Activated CD8-positive, alpha-beta memory T cell treated with anti-CD3 and anti-CD28 coated beads for 1 hour (primary cell): ENCODE measurements at places on chromosomes 4 and X.

GRCh38 chrX:135463937-135464336 lies 42.2 kb downstream of the SMIM10L2A start:
- no peak for DNase-seq

GRCh38 chr4:24588216-24588954 lies 4.0 kb upstream of the DHX15 start:
- no peak for DNase-seq

DNA sequence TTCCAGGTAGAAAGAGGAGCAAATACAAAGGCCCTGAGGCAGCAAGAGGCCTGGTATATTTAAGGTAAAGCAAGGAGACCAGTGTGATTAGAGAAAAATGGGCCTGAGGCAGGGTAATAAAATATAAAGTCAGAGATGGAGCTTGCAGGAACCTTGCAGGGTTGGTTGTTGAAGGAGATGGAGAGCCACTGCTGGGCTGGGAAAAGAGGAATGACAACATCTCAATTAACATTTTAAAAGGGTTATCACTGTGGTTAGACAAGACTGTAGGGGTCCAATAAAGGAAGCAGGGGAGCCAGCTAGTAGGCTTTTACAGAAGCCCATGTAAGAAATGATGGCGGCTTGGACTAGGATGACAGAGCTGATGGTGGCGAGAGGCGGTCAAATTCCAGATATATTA lies 205.5 kb upstream of the MBNL3 start:
- no peak for DNase-seq

DNA sequence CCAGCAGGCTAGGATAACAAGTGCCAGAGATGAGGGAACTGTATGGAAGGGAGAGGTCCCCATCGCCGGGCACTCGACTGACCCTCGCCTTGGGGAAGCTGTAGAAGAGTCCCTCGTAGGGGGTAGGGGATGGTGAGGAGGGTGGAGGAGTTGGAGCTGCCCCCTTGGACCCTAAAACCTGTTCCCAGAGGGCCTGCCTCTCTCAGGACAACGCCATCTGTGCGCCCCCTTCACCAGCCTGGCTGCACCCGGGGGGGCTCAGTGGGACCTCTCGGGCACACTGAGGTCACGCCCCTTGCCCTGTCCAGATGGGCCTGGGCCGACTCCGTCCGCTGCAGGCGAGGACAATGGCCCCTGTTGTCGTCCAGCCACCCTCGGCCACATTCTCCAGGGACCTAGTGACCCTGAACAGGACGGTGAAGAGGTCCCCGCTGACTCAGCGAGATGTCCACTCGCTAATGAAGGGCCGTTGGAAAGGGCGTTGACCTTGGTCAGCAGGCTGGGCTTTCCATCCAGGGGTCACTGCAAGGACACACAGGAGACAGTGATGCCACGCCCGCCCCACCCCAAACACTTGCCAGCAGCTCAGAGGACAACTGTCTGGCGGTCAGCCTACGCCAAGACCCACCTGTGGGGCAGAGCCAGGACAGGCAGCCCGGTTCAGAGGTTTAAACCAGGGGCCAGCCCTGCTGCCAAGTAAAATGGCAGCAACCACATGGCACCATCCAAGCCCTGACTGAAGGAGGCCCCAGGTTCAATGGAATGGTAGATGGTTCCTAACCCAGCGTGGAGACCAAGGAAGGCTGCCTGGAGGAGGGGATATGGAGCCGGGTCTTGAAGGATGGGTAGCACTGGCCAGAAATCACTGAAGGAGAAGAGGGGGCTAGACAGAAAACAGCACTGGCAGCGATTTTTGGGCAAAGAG lies 51.2 kb downstream of the HMX1 start:
- DNase-seq: no peak

- no peak for DNase-seq
Observed at GRCh38 chr4:173535165-173535902, 5.3 kb upstream of the HAND2 start.

DNA sequence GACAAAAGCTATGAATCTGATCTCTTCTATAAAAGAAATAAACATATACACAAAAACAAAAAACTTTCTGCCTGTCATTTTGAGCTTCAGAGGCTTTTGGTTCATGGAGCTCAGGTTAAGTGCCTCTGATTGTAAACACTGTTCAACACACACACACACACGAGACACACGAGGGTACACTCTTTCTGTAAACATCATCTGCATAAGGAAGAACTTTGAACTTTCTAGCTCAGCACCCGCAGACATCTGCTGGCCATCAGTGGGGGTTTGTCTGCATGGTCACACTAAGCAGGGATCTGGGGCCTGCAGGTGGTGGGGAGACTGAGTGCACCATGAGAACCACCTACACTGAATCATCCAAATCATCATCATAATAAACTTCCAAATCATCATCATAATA lies 54.9 kb downstream of the STX18 start:
- DNase-seq: no peak

GRCh38 chr4:162699629-162700028 lies 467.1 kb downstream of the NAF1 start:
- DNase-seq: no peak

GRCh38 chr4:81642543-81642942 lies 170.8 kb upstream of the RASGEF1B start:
- DNase-seq: no peak

GRCh38 chr4:54332542-54332941 lies 103.4 kb downstream of the PDGFRA start:
- no peak for DNase-seq

DNA sequence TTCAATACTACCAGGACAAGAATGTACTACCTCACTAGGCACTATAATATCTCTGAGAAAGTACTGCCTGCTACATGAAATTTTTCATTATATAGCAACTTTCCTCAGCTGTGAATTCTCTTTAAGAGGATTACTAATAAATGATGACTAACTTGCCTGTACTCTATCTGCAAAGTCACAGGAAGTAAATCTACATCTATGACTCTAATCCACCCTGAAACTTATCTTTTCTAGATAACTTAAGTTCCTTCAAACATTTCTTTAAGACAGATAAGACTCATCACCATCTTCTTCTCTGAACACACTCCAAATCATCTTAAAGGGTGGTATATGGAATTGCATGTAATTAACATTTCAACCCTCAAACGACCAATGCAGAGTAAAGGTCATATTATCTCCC lies 28.8 kb downstream of the RPS6KA3 start:
- DNase-seq: no peak

- no peak for DNase-seq
Observed at GRCh38 chr4:164012396-164013027, 518.0 kb downstream of the TMA16 start.

DNA sequence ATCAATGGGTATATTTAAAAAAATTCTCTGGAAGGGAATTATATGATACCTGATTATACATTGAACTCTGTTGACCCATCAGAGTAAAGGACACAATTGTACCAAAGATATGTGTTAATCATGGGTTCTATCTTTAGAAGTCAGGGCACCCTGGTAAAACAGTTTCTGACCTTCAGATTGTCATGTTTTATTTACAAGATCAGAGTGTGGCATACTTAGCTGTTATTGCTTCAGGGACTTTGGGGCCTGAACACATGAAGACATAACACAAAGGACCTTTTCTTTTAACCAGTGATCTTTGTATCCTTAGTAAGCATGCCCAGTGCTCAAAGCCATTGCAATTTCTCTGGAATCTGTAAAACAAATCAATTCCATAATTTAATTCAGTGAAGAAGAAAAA lies 204.8 kb upstream of the RPS6KA3 start:
- DNase-seq: no peak

GRCh38 chr4:31482691-31483090 lies 762.5 kb downstream of the PCDH7 start:
- DNase-seq: no peak

DNA sequence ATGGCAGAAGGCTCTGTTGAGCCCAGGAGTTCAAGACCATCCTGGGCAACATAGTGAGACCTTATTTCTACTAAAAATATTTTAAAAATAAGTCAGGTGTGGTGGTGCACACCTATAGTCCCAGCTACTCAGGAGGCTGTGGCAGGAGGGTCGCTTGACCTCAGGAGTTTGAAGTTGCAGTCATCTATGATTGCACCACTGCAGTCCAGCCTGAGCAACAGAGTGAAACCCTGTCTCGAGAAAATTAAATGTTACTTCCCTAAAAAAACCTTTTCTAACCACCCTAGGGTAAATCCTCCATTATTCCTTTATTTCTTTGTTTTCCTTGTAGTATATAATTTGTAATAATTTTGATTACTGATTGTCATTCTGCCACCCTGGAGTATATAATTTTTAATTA lies 7.9 kb downstream of the FAM200B start:
- no peak for DNase-seq

DNA sequence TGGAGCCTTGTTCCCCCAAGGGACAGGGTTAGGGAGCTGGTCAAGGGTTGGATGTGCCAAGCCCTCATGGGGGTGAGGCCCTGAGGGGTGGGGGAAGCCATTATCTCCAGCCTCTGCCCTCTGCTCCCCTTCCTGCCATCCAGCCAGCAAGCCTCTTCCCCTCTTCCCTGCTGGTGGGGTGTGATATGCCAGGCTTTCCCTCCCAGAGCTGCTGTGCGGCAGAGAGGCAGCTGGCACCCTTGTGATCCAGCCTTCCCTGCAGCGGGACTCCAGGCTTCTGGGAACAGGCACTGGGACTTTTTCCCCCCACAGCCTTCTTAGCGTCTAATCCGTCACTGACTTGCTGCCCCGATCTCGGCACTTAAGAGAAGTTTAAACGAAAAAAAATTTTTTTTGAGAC lies 6.3 kb downstream of the SSR4 start:
- no peak for DNase-seq

- no peak for DNase-seq
Observed at GRCh38 chr4:18022572-18023050, 1.1 kb upstream of the LCORL start.

DNA sequence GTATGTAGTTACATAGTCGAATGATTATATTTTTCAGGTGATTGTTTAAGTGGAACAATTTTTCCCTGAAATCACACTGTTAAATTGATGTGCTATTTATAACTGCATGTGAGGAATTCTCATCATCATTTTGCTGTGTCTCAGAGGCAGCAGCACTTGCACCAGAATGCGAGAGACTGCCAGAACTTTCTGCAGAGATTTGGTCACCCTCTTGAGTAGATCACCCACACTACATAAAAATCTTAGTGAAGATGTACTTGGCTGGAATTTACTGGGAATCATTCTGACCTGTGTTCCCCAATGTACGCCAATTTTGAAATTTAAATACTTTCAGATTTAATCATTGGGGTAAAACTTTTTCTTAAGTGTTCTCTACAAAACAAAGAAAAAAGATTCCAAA lies 5.4 kb downstream of the UGT2B4 start:
- DNase-seq: no peak

DNA sequence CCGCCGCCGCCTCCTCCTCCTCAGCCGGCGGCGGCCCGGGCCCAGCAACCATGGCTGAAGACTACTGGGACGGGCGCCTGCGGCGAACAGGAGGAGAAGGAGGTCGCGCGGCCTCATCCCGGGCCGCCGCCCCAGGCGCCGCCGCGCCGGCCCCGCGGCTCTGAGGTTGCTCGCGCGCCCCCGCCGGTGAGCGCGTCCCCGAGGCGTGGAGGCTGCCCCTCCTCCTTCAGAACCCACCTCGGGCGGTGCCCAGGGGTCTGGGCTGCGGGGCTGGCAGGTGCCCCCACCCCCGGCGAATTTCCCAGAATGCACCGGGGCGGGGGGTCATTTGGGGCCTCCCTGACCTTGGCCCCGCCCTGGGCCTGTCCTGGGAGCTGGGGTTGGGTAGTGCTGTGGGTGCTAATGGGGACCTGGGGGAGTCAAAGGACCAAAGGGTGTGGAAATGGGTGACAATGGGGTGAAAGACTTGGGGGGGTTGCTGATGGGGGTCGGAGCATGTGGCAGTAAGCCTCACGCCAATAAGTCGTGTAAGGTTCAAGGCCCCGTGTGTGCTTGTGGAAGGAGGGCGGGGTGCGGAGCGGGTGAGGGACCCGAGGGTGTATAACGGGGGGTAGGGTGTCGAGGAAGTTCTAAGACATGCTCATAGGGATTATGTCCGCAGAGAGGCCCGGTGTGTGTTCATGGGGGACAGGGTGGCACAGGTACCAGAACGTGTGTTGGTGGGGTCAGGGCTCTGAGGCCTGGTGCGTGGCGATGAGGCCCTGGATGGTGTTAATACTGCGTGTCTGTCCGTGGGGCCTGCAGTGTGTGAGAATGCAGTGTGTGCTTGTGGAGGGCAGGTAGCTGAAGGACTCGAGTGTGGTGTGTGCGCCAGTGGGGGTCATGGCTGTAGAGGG lies 687 bp downstream of the CDK16 start:
- no peak for DNase-seq

- no peak for DNase-seq
Observed at GRCh38 chr4:154626793-154627484, 14.5 kb upstream of the FGG start.

- DNase-seq: no peak
Observed at GRCh38 chr4:146842876-146843275, 102.8 kb downstream of the TTC29 start.

GRCh38 chr4:181365671-181366070 lies 877.5 kb upstream of the TENM3 start:
- no peak for DNase-seq

- DNase-seq: no peak
Observed at GRCh38 chr4:2362266-2363055, 56.0 kb downstream of the ZFYVE28 start.

GRCh38 chr4:112348488-112349158 lies 51.5 kb downstream of the ALPK1 start:
- no peak for DNase-seq

DNA sequence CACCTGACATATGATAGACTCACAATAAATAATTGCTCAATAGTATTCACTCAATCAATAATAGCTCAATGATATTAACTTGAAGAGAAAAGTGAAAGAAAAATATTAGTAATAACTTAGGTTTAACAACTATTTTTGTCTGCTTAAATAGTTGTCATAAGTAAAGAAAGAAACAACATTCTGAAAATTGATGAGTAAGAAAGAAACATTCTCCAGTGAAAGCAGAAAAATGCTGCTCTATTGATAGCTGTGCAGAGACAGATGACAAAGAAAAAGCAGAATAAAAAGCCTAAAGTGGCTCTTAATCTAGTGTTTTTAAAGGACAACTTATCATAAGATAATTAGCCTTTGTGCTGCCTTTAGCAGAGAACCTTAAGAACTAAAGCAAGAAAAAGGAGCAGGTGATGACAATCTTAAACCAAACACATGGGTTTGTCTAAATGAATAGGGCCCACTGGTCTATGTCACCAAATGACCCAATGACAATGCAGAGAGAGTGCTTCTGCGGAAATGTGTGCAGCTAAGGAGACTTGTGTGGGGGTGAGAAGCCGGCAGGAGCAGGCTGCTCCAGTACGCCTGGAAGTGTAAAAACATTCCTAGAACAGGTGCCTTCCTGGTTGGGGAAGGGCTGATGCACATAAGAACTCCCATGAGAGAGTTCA lies 13.2 kb downstream of the HS3ST1 start:
- no peak for DNase-seq

DNA sequence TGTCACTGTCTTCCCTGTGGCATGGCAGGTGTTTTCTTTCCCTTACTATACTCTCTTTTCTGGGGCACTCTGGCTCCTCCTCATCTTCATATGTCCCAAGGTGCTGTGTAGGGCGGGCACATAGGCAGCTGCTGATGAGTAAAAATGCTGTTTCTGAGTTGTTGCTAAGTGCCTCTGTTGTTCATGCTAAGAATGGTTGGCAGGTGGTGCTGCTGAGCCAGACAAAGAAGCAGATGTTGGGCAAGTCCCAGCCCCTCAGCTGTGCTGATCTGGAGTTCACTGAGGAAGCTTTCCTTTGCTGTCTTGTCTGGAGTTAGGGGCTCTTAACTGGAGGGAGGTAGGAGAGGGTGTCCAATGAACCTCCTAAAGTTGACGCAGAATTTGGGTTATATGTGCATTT lies 40.6 kb downstream of the HADH start:
- DNase-seq: peak; percentile 34

GRCh38 chr4:137421796-137422195 lies 110.5 kb downstream of the PCDH18 start:
- no peak for DNase-seq
